ENCODE measurements at places on chromosomes 5 and 9.

DNA sequence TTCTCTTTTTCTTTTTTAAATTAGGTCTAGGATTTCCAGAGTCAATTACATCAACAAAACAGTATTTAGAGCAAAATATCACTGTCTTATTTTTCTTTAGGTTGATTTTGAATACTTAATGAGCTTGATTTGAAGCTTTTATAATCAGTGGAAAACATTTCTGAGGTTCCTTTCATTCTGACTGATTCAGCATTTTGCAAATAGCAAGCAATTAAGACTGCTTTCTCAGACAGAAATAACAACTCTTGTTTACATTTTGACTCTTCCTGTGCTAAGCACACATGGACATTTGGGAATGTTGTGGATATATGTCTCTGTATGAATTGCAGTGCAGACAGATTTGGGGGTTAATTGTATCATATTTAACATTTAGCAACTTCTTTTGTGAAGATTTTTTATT lies 22.2 kb upstream of the MCCC2 start:
- DNase-seq = no peak

DNA sequence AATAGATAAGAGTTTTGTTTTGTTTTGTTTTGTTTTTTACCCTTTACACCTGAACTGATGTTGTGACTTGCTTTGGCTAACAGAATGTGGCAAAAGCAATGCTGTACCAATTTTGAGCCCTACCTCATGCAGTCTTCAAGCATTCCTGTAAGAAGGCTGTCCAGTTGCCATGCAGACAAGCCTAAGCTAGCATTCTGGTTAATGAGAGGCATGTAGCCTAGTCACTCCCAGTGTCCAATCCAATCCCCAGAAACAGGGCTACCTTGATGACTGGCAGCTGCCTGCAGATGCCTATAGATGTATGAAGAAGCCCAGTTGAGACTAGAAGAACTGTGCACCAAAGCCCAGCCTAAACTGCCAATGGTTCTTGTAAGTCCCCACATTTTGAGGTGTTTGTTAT lies 9.4 kb upstream of the EFNA5 start:
- DNase-seq = no peak

GRCh38 chr5:158591301-158591863 lies 508.3 kb downstream of the EBF1 start:
- DNase-seq = no peak

DNA sequence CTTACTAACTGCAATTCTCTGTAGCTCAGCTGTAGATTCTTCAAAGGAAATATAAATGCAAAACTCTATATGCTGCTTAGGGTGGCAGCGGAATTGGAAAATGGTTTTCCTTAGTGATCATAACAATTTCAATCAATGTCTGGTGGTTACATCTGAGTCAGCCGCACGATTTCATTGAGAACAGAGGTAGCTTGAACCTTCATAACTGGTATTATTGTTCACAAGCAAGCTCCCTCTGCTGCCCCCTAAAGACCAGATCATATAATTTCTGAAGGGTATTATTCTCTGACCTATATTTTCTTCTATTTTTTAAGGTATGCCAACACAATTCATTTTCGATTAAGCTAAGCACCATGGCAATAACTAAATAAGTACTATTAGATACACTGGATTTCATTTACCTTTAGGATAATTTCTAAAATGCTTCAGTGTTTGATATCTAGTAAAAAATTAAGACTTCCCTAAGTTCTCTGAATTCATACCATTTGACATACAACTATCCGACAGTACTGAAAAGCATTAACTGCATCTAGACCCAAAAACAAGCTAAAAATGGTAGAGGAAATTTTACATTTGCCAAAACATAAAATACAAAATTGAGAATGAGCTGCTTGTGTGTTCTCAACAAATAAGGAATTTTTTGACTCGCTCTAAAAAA lies 181.1 kb upstream of the SPEF2 start:
- no peak for DNase-seq

- no peak for DNase-seq
Measured at GRCh38 chr5:93585767-93586385, 2.9 kb downstream of the NR2F1 start.

- no peak for DNase-seq
Measured at GRCh38 chr9:105678163-105678562, 15.9 kb downstream of the TAL2 start.

- no peak for DNase-seq
Measured at GRCh38 chr5:72760259-72760658, 56.2 kb upstream of the TNPO1 start.

GRCh38 chr9:114121227-114122135 lies 22.4 kb upstream of the KIF12 start:
- no peak for DNase-seq

DNA sequence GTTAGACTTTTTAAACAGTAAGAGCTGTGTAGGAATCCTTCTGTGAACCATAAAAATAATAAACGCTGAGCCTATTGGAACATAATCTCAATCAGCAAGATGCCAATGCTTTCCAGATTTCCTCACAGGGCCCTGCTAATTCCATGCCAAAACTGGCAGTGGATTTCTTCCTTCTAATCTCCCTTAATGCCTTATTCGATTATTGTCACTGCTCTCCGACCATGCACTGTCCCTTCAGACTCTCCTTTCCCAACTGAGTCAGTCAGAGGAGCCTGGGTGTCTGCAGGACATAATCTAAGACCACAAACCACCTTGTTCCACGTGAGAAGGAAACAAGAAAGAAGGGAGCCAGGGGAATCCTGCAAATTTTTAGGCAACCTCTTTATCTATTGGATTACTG lies at the start of gene GABRA6:
TSS of gene GABRA6 (plus strand) at position 261 of the 400 bp plus-strand sequence. CDS start 269 bp downstream, outside the sequence.
- DNase-seq = no peak

GRCh38 chr5:159332800-159333544 lies 2.7 kb upstream of the IL12B start:
- DNase-seq = no peak

- no peak for DNase-seq
Measured at GRCh38 chr9:94553029-94553938, 1.6 kb upstream of the PCAT7 start.

DNA sequence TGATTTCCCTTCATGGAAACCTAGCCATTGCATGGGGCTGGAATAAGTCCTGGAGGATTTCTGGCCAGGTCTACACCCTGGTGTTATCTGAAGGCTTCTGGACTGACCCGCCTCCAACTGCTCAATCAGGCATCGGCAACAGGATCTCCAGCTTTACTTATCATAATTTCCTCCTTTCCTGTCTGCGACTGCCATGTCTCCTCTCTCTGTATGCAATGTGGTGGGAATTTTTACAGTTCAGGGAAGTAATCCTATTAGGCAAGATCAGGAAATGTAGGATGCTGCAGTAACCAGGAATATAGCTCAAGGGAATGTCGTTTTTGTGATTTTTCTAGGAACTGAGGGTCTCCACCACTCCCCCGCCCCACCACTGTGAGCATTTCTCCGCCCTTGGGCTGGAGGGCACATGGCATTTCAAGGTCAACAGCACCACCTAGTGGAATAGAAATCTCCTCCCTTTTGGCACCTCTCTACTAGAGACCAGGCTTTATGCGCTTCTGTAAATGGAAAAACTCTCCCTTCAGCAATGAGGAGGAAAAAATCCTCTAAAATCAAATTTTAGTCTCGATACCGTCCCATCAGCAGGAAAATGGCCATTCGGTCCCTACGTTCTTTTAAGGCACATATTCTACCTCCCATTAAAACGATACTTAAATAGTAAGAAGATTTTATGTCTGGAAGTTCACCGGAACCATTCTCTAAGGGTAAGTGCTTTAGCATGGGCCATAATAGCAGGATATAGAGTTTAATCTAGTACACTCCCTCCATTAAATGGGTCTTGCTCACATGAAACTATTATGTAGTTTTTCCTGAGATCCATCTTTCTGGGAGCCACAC lies 93.0 kb downstream of the YTHDC2 start:
- DNase-seq = no peak

DNA sequence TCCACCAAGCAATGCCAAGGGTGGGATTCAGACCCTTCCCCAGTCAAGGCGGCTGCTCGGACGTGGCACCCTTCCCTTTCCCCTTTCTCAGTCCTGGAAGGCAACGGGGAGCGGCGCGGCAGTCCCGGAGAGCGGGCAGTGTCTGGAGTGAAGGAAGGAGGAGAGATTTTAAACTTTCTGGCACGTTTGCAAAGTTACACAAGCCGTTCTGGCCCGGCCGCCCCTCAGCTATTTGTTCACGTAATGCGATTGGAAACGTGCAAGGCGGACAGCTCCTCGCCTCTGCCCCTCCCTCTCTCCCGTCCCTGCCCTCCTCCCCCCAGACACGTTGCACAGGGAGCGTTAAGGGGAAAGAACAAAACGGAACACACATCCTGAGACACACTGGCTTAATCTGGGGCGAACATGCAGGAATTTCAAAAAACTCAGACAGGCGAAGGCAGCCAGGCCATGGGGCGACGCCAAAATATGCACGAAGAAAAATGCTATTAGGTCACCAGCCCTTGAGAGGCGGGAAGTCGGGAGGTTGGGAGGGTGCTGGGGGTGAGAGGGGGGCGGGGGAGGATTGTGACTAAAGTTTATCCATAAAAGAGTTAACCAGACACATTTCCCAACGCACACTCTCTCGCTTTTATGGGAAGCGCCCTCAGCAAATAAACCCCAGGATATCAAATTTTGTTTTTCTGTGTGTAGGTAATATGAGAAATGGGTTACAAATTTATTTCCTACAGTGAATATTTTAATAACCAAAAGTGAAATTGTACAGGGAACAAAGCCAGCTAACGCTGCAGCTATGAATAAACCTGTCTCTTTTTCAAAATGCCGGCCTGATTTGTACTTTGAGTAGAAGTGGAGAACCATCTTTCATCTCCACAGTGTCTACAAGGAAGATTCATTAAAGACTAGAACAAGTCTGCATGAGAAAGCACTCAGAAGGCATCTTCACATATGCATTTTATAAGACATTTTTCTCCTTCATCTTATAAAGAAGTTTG lies at the start of gene LOX:
TSS of gene LOX (minus strand) at position 144 of the 995 bp plus-strand sequence. CDS start 274 bp downstream, outside the sequence.
- DNase-seq = no peak

DNA sequence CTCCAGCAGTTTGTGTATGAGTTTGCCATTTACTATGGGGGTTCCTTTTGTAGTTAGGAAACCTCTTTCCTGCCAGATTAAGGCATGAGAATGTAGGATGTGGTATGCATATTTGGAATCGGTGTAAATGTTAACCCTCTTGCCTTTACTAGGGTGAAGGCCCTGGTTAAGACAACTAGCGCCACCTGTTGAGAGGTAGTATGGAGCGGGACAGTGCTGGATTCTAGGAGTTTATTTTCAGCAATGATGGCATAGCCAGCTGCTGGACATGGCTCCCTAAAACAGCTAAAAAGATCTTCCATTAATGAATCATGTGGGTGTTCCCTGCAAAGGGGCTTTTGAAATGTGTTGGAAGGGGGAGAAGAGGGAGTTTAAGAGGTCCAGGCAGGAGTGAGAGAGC lies 30.7 kb upstream of the GPX3 start:
- DNase-seq = no peak

- no peak for DNase-seq
Measured at GRCh38 chr5:34743878-34744277, 87.8 kb downstream of the RAI14 start.

DNA sequence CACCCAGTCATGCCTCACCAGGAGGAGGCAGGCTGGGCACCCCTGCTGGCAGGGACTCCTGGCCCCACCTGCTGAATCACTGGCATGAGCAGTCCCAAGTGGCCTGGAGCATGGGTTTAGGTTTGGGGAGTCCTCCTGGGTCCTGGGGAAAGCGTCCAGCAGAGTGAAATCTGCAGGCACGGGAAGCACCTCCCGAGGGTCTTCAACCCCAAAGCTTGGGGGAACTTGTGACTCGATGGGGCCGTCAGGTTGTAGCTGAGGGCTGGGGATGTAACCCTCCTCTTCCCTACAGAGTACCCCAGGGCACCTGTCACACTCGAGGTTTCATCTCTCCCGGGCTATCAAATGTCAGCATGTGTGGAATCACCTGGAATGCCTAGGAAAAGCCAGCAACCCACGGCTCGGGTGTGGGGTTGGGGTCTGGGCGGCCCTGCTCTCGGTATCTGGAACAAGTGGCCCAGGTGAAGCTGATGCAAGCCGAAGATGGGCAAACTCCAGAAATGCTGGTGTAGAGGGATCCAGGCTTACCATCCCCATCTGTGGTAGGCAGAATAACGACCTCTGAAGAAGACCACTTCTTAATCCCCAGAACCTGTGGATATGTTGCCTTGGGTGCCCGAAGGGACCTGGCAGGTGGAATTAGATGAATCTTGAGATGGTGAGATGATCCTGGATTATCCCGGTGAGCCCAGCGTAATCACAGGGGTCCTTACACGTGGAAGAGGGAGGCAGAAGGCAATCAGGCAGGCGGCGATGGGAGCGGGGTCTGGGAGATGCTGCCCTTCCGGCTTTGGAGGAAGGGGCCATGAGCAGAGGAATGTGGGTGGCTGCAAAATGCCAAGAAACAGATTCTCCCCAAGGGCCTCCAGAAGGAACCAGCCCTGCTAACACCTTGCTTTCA lies 6.1 kb upstream of the RASGEF1C start:
- no peak for DNase-seq

Data from activated CD4-positive, alpha-beta T cell treated with anti-CD3 and anti-CD28 coated beads for 1 hour (primary cell).